ENCODE measurements at places on chromosomes 7 and 10.

- DNase-seq, result peak; percentile 6
These were observed 30.8 kb upstream of the GOT1 start for GRCh38 chr10:99461230-99461629.

DNA sequence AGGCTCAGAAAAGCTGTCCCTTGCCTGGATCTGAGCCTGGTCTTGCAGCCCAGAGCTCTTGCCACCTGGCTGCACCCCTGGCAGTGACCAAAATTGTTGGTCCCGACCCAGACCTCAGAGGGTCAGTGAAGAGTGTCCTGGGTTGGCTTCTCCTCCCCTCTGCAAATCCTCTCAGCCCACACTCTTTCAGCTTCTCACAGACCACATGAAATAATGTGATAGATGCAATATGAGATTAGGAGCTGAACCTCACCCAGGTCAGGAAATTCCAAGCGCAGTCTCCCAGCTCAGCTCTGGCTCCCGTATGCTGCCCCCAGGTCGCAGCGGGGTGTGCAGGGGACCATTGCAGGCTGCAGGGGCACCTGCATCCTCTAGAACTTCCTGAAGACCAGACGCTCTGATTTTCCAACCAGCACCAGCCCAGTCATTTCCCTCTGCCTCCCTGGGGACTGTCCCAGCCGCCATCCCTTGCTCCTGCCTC is 19.6 kb upstream of the RET start:
- DNase-seq, result no peak

DNA sequence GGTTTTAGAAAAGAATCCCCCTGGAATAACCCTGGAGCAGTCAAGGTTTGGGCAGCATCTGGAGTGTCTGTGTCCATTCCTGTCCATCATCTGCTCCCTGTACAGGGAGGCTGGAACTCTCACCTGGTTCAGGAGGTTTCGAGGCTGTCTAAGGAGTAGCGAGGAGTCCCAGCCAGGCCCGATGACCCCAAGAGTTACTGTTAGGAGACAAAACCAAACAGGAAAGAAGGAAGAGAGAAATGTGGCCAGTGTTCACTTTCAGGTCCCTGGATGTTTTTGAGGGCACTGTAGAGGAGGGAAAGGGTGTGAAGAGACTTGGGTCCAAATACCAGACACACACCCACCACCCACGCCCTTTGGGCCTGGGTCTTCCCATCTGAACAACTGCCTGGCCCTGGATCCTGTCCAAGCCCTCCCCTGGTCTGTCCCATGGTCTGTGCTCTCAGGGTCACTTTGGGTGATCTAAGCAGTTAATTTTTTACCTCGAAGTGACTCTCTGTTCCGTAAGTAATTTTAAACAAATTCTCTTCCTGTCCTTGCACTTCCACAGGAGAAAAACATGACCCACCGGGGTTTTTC is 117.1 kb downstream of the ZMIZ1 start:
- no peak for DNase-seq

DNA sequence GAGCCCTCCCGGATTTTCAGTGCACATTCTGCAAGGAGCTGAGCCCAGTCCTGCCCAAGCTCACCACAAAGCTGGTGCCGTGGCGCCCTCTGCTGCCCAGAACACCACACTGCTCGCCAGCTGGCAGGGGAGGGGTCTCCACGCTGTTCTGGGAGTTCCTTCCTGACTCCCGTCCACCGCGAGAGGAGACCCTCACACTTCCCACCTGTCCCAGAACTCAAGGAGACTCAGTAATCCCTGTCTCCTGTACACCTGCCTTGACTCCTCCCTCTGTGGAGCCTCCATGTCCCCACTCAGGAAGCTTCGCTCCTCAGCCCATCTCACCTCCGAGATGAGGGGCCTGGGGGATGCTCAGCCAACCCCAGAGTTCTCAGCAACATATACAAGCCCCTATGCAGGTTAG is 11.3 kb downstream of the C10orf105 start:
- DNase-seq, result peak; percentile 10

DNA sequence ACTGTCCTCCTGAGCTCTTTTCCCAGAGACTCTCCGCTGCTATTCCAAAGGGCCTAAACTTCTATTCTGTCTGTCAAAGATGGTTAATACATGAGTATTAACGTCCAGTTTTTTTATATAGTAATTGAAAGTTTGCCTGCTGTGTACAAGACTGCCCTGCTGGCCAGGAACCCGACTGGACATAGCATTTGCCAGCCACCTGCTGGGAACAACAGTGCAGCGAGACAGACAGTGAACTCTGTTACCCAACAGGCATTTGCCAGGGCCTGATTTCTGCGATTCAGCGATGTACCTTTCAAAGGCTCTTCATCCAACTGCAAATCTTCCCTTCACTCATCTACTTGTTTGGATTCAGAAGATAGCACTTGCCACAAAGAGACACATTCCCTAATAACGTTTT is 128.8 kb upstream of the SEM1 start:
- no peak for DNase-seq

- no peak for DNase-seq
These were observed 280.1 kb downstream of the SKAP2 start for GRCh38 chr7:26584326-26584725.

GRCh38 chr7:43905209-43905946 is 1.0 kb downstream of the URGCP start:
- no peak for DNase-seq

DNA sequence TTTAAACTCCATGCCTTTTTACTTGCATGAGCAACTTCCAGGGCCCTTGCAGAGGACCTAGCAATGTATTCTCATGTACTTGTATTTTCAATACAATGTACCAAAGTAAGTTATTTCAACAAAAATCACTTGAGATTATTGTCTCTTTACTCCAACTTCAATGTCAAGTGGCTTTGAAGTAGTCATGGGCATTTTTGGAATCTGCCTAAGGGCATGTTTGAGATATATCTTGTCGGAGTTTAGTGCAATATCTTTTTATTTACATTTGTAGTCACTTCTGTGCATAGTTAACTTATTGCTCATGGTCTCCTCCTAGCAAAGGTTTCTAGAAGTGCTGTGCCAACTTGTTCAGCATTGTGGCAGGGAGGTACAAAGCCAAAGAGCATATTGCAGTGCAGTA is 508.7 kb upstream of the SEMA3D start:
- DNase-seq, result no peak

All from fibroblast of upper back skin (primary cell).